Fibroblast of villous mesenchyme (primary cell): ENCODE measurements at places on chromosomes 1 and 21.

- DNase-seq, result no peak
Measured at GRCh38 chr1:62194651-62195544, at the start of gene L1TD1. TSS of gene L1TD1 (plus strand) at chr1:62194849. CDS start at chr1:62206629, 11,780 bp downstream.

- peak; percentile 63 for DNase-seq
Measured at GRCh38 chr1:17441265-17441992, 2.0 kb upstream of the RCC2 start.

GRCh38 chr1:103416681-103417286 lies 108.7 kb upstream of the RNPC3 start:
- no peak for DNase-seq

DNA sequence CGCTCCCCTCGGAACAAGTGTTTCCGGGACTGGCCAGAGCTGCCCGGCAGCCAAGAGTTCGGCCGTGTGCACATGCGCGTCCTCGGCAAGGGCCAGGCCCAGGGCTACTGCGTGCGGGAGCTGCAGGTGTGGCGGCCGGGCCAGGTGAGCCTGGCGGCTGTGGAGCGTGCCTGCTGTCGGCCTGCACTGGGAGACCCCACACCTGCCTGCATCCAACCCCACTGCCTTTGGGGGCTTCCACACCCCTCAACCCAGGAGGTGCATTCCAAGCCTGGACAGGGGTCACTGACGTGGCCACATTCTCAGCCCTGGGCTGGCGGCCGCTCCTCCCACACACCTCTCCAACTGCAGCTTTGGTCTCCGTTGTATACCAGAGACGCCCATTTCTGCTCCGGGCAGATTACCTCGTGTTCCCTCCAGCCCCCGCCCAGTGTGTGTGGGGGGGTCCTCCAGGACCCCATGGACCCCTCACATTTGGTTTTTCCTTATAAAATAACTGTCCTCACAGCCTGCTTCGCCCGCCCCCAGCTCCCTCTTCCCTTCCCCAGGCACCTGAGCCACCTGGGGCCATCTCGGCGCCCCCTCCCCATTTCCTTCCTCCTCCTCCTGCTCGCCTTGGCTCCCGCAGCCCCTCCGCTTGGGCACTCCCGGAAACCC lies 6.1 kb downstream of the RNF223 start:
- no peak for DNase-seq

DNA sequence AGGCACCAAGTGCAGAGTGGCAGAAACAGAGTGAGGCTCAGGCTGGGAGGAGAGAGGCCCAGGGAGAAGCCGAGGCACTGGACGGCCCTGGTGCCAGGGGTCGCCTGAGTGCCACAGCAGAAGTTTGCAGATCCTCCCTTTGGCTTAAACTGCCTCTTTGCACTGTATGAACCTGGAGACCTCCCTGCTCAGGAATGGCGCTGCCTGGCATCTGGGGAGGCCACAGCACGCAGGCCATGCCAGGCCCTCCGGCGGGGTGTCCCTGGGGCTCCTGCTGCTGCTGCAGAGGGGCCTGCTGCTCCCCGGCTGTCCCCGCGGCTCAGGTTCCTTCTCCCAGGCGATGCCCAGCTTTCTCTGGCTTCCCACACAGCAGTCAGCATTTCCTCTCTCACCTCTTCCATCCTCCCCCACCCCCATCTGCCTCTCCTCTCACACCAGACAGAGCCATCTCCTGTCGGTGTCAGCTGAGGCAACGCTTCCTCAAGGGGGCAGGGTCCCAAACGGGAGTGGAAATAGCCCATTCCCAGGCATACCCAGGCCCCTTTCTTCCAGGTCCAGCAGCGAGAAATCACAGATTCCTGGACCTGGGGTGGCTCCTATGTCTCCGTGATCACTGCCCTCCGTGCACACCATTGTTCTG lies 35.2 kb downstream of the SYT6 start:
- DNase-seq, result no peak

GRCh38 chr1:90357995-90358394 lies 359.1 kb downstream of the BARHL2 start:
- no peak for DNase-seq

DNA sequence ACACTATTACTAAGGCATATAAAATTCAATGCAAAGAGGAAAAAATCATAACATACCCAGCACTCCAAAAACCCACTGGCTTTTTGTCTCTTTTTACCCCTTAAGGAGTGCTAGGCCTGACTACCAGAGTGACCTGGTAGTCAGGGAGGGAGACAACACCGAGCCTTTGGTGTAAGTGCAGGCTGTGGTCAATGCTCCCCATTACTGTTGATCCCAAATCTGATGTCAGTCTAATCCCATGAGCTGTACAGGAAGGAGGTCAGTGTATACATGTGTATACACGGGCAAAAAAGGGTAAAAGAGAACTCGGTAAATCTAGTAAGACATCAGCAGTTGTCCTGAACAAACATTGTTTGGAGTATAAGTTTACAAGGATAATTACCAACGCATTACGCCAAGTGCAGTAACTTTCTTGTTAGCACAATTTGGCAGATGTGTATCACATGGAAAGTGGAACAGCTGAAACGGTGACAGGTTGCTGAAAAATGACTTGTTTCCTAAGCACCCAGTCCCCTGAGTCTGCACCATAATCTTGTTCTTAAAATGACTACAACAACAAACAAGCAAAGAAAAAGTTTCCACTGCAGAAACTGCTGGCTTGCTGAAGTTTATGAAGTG lies 217.9 kb downstream of the KCNH1 start:
- peak; percentile 26 for DNase-seq

- no peak for DNase-seq
Measured at GRCh38 chr1:61224609-61225008, 142.2 kb downstream of the NFIA start.

GRCh38 chr1:110375490-110375889 lies 15.3 kb downstream of the SLC16A4 start:
- no peak for DNase-seq

GRCh38 chr21:45352621-45353139 lies 52.3 kb upstream of the COL18A1 start:
- no peak for DNase-seq

DNA sequence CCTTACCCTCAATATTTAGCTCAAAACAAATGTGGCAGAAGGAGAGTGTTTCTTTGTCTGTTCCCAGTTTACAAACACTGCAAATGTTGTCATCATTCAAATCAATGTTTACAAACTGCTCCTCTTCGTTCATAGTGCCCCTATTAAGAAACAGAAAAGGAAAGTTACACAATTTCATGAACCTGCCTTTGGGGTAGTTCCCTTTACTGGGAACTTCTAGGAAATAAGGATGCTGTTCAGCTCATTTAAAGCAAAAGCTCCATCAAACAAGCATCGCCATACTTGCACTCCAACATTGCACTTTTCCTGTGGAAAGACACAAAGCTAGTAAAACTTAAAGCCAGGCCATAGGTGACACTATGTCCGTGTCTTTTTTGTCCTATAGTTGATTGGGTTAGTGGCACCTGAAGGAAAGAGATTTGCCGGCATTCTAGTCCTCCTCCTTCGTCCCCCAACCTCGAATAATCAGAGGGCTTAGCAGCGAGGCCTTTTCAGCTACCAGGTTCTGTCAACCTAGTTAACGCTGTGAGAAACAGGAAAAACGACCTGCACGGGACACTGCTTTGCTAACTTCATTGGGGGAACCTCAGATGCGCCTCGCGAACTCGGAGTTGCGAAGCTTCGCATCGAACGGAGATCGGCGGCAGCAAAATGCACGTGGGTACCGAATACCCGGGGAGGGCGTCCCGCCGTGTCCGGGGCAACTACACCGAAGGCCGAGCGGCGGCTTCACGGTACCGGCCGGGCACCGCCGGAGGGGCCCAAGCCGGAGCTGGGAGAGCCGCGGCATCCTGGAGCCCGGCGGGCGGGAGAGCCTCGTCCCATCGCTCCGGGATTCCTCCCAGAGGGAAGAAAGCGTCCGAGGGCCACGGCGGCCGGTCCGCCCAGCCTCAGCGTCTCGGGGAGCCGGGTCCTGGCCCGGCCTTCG lies 706 bp downstream of the C21orf91 start:
- peak; percentile 45 for DNase-seq

DNA sequence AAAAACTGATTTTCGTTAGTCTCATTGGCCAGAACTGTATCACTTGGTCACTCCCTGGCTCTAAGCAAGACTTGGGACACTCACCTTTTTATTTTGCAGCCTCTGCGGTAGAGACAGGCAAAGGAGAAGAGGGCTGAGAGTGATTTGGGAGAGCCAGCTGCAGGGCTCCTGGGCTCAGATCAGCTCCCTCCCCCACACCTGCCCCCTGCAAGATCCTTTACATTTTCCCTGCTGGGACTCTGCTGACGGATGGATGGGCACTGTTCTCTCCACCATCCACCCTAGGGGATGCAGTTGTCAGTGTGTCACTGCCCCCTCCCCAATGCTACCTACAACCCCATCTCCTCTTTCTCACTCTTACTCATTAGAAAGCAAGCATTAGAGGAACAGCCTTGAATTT lies 301.1 kb upstream of the KAZN start:
- no peak for DNase-seq

DNA sequence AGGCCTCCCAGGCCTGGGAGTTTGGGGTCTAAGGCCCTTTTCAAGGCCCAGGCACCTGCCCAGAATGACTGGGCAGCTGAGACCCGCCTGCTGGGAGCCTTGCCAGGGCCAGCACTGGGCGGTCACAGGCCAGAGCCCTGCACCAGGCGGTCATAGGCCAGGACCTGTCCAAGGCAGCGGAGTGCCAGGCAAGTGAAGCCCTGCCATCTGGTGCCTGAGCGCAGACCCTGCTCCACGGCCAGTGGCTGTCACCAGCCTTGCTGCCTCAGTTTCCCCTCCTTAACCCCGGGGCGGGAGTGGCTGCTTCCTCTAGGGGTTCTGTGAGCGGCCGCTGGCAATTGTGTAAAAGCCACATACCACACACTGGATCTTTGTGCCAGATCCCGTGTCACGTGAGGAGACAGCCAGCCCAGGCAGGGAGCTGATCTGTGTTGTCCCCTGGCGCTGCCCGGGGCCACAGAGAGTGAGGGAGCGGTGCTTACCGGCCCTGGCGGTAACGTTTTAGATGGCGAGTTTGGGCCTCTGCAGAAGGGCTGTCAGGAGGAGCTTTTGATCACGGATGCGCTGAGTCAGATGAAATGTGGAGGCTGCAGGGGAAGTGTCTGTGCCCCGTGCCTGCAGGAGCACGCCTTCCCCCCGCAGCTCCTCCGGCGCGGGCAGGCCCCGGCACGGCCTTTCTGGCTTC lies 4.6 kb downstream of the COL18A1 start:
- no peak for DNase-seq

DNA sequence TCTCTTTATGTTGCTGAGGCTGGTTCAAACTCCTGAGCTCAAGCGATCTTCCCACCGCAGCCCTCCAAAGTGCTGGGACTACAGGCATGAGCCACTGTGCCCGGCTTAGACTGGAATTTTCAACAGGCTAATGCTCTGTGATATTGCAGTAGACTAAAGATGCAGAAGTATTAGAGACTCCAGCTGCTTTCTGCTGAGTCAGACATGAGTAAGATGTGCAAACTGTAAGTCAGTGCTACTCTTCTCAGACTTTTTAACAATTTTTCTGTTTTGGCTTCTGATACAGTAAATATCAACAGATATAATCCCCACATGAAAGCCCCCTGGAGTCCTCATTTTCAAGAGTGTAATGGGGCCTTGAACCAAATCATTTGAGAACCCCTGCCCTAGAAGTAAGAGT lies 29.3 kb upstream of the NLRP3 start:
- DNase-seq, result peak; percentile 64

DNA sequence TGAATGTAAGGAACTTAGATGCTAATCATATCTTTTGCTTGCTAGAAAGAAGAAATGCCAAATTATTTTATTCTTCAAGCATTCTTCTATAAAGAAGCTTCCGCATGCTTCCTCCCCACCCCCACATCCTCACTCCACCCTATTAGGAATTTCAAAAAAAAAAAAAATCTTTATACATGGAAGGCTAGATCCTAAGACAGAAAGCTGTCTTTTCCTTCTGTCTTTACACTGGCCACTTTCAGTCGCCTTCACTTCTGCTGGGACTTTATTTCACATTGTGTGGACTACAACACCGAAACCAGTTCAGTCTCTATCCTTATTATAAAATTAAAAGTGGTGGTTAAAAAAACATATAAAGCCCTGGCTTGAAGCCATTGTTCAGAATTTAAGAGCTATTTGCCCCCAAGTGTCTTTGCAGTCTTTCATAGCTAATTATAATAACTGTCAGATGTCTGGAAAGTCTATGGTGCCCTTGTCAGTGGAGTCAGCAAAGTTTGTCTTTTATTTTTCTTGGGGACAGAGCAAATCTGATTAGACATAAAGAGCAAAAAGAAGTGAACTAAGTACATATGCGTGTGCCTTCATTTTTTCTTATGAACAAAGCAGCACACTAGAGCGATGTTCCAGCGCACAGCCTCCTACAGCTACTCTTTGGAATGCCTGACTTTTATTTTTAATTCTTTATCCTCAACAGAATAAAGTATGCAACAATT lies 297.7 kb downstream of the PTPRC start:
- DNase-seq, result peak; percentile 43

DNA sequence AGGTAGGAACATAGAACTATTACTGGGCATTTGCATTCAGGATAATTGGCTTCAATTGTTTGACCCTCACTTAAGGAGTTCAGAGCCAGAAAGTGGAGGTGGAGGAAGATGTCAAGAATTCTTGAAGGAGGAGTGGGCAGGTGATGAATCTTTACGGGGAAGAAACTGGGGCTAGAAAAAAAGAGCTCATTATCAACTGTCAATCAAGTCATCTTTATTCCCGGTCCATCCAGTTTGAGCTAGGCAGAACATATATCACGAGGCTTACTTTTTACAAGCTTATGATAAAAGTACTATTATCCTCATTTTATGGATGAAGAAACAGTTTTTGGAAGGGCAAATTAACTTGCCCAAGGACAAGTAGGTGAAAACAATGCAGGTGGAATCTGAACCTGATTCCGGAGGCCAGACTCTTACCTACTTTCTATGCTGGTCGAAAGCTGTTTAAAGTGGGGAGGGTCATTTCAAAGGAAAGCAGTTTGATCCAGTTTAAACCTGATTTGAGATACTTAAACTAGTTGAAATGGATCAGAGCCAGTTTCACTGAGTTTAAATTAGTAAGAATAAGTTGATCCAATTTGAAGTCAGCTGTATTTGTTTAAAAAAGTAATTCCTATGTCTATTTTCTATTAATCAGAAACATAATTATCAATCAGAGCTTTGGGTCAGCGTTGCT lies 13.3 kb upstream of the NBL1 start:
- no peak for DNase-seq

DNA sequence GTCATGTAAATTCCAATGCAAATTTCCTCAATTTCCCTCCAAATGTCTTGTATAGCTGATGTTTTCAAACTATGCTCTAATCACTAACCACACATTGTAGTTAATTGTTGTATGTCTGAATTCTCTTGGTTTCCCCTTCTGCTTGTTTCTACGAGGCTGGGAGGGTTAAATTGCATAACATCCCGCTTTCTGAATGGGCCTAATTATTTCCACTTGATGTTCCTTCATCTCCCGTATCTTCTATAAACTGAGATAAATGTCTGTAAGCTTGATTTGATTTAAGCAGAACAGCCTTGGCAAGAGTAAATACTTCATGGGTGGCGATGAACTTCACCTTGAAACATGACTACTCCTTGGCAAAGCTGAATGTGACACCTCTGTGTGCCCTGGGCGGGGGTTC lies 72.2 kb downstream of the SERINC2 start:
- DNase-seq, result no peak

GRCh38 chr1:100265562-100265930 lies 470 bp upstream of the RTCA start:
- peak; percentile 54 for DNase-seq
